ENCODE measurements at places on chromosomes 3 and 15.

GRCh38 chr3:134485075-134485717 lies 589 bp downstream of the ANAPC13 start:
- DNase-seq: peak; percentile 71

DNA sequence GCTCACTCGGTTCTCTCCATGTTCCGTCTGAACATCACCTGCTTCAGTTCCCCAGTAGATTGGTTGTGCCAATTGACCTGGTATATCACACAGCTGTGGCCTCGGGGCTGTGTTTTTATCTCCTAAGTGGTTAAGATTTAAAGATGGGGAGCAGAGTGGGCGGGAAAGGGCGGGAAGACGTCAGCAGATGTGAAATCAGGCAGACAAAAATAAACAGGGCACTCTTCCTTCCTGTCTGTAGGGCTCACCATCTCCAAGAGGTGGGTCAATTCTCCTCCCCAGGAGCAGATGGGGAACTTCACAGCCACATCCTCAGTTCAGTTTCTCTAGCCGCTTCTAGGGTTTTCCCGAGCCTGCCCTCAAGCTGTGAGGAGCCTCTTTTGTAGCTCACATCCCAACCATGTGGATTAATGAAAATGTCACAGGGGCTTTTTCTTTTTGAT lies 26.8 kb upstream of the LIMD1 start:
- no peak for DNase-seq

DNA sequence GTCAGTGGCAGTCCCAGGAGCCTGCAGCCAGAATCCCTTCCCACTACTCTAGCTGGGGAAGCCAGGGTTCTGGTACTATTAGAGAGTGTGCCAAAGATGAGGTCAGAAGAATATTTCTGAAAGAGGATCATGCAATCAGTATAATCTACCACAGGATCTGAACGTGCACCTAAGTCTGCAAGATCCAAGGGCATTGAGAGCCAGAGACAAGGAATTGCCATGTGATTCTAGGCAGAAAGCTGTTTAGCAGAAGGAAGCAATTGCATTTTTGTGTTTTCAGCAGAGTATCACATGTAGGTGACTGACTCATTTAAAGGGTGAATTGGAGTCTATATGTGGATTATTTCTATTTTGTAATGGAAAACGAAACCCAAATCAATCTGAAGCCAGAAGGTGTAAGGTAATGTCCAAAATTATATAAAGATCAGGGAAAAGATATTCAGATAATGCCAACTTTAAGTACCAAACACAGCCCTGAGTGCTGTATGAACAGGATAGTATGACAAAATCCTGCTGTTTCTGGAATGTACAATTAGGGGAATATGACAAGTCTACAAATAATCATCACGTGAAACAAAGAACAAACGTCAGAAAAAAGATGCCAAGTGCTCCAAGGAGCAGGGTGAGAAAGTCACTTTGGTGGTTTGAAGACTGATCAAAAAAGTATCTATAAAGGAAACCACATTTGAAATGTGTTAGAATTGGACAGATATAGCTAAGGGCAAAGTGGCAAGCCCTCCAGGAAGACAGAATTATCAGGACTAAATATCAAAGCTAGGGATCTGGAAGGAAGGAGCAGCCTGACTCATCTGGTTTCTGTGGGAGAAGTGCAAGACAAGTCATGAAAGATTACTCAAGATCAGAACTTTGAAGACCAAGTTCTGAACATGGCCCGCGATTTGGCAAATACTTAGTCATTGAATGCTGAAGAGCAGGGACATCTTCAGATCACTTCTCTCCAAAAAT lies 1036.6 kb downstream of the NTRK3 start:
- DNase-seq: no peak

GRCh38 chr3:88150806-88151205 lies 1.0 kb downstream of the C3orf38 start:
- DNase-seq: no peak

DNA sequence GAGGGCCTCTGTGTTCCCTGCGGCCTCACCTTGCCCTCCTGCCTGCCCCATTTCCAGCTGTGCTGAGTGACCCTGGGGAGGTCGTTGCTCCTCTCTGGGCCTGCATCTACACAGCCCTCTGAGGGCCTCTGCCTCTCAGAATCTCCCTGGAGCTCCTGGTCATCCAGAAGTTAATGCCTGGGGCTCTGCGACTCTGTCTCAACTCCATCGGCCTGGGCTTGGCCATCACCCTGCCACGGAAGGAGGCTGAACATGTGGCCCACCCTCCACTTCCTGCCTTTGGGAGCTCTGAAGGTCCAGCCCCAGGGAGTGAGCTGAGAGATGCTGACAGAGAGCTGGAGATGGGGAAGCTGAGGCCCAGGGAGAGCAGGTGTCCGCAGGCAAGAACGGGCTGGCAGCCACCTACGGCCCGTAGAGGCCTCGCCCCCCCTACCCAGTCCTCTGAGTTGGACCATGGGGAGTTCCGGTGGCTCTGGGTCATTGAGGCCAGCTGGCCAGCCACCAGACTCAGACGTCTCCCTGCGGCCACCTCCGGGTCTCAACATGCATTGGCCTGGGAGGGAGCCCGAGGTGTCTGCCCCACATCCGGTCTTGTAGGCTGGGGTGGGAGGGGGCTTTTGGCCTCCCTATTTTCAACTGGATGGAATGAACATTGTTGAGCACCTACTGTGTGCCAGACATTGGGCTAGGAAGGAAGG lies 34.2 kb downstream of the GRIP2 start:
- DNase-seq: no peak

- no peak for DNase-seq
Measured at GRCh38 chr3:156497326-156497725, 57.6 kb downstream of the SSR3 start.

DNA sequence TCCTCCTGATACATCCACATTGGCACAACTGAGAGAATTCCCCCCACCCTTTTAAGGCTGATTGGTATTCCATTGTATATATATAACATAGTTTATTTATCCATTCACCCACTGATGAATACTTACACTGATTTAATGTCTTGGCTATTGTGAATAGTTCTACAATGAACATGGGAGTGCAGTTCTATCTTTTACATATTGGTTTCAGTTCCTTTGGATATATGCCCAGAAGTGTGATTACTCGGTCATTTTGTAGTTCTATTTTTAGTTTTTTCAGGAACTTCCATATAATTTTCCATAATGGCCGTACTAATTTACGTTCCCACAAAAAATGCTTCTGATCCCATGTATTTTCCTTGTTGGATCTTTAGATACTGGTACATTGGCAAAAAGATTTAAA lies 135.3 kb downstream of the FMN1 start:
- DNase-seq: no peak

DNA sequence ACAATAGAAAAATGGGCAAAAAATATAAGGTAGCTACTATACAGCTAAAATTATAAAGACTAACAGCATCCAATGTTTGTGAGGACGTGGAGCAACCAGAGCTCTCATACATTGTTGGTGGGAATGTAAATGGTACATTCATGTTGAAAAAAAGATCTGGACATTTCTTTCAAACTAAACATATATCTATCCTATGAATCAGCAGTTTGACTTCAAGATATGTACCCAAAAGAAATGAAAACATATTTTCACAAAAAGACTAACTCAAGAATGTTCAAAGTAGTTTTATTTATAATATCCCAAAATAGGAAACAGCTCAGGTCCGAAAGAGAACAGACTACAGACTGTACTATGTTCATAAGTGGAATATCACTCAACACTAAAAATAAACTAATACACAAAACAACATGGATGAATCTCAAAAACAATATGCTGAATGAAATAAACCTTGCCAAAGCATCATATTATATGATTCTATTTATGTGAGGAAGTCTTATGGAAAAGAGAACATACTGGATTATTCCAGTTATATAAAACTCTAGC lies 8.8 kb upstream of the TTBK2 start:
- DNase-seq: no peak

GRCh38 chr15:53910852-53911251 lies 67.4 kb upstream of the UNC13C start:
- no peak for DNase-seq

DNA sequence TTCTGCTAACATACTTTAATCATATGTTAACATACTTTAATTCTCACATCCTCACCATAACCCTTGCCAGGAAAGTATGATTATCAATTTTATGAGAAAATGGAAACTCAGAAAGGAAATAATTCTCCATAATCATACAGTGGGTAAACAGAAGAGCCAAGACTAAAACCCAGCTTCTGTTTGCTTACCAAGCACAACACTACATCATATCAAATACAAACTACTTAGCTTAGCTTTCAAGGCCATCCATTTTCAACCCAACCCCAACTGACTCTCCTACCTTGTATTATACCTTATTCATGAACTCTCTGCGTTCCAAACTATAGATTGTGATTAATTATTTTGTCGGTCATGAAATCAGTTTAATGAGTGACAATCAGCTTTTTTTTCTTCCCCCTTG lies 9.0 kb downstream of the ZNF148 start:
- DNase-seq: no peak

- peak; percentile 73 for DNase-seq
Measured at GRCh38 chr3:126474498-126475412, 936 bp downstream of the ZXDC start.

GRCh38 chr15:59274126-59274970 lies 67.7 kb downstream of the LDHAL6B start:
- peak; percentile 30 for DNase-seq

DNA sequence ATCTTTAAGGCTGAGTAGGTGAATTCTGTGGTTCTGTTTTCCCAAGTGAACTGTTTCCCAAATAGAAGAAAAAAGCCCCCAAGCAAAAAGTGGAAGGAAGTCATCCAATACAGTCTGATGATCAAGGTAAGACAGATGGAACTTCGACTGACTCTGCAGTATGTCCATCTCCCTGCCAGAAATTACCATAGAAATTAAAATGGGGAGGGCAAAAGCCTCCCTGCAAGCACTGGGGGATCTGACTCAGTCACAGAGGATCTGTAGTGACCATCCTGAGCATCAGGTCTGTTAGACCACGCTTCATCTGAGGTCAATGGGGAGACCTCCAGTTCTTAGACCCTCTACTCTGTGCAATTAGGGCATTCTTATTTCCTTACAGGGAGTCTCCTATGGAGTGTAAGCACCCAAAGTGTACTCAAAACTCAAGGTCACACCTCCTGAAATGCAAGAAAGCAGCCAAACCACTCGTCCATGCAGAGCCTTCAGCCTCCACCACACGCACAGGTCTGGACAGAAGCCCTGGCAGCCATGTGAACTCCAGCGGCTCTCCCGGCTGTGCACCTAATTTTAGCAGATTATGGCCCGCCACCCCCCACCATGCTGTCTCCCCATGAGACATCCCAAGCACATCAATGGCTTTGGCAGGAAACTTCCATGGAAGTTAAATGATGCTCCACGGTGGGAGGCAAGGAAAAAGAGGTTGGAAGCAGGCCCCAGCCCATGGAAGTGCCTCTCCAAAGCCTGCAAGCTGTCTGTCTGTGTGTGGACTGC lies 348.7 kb downstream of the NTRK3 start:
- DNase-seq: no peak

DNA sequence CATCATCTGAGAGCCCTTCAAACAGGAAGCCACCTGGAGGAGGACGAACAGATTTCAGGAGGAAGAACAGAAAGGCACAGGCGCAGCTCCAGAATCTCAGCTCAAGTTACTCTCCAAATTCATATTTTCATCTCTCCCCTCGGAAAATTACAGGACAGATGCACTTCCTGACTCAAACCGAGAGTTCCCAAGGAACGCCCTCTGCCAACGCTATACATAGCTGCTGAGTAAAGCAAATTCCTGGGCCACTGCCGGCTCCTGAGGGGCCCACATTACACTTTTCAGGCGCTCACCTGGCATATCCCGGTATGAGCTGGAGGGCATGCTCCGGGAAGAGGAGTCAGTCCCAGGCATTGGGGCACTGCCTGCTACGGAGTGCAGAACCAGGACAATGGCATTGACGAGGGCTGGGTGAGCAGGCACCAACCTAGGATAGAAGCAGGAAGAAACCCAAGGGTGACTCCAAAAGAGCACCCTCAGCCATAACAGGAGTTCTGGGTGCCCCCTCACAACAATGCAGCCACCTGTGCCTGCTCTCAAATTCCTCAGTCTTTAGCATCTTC lies 11.2 kb downstream of the UBL7 start:
- no peak for DNase-seq

DNA sequence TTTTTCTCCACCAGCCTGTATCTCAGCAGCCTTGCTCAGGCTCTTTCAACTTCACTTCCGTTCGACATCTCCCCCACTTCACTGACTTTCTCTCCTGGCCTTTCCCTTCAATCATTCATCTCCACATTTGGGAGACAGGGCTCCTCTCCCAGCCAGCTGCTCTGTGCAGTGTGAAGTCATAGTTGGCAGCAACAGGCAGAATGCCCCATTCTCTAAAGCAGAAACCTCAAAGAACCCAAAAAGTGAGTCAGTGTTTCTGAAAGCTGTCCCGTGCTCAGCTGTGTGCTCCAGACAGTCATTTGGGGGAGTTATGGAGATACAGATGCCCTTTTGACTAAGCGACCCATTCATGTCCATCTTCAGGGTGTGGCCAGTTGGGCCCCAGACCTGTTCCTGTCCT lies 54.3 kb downstream of the NTRK3 start:
- DNase-seq: no peak

DNA sequence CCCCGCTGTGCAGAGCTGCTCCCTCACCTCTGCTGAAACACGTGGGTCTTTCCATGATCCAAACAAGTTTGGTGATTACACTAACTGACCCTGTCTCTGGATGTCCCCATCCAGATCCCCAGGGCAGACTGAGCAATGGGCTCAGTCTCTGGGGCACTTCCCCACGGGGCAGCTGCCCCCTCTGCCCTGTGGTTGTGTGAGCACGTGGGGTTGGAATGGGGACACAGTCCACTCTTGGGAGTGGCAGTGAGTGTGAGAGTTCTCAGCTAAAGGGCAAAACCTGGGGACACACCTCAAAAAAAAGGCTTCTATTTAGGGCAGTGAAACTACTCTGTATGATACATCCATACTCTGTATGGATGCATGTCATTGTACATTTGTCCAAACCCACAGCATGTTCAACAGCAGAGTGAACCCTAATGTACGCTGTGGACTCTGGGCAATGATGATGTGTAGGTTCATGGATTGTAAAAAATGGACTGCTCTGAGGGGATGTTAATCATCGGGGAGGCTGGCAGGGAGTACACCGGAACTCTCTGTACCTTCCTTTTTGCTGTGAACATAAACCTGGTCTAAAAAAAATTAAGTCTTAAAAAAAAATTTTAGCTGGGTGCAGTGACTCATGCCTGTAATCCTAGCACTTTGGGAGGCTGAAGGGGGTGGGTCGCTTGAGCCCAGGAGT lies 49.9 kb upstream of the BLM start:
- no peak for DNase-seq

- no peak for DNase-seq
Measured at GRCh38 chr3:50355829-50356552, 3.3 kb downstream of the TMEM115 start.

DNA sequence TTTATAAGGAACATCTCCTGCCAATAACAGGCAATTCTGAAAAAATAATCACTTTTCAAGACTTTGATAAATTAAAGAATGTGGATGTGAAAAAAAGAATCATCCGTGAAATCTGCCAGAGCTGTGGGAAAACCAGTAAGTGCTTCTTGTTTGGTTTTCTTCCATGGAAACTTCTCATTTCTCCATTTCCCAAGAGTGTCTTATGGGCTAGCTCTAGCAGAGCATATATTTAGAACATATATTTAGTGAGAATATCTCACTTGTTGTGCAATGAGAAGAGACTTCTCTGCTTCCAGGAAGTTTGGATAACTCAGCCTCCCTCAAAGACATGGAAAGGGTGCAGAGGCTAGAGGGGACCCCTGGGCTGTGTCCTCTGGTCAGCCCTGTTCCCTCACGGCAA lies 49.9 kb downstream of the COL6A5 start:
- DNase-seq: no peak
